ENCODE measurements at places on chromosomes 12 and 14. TPM values are rescaled to one million over a fixed set of nuclear protein-coding genes. Genes with fewer than 3 reads are reported as not detected.

SOAT2 gene
- total RNA-seq = 0.79 TPM

CFAP54 gene
- total RNA-seq = 16.4 TPM

GCH1 gene
- total RNA-seq = 5.1 TPM

- no peak for DNase-seq
Measured at GRCh38 chr12:108237272-108237671, 101.8 kb downstream of the CMKLR1 start.
